Epithelial cell of esophagus (primary cell): ENCODE measurements at places on chromosomes 3 and 15.

- no peak for DNase-seq
These were observed 3.1 kb downstream of the COL8A1 start for GRCh38 chr3:99641480-99641879.

DNA sequence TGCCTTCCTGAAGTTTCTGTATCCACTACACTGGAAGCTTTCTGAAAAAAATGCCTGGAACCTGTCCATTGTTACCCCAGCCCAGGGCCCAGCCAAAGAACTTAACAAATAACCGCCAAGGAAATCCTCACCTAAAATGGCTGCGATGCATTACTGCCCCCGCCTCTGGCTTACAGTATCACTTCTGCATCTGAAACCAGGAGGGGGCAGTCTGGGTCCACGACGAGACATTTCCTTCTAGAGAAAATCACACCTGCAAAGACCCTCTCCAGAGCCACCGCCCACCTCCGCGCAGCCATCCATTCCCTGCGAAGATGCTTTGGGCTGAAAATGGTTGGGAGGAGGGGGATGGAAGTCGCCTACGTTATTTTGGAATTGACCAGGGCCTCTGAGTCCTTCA, 22.4 kb upstream of the CELF6 start:
- DNase-seq: peak; percentile 51

DNA sequence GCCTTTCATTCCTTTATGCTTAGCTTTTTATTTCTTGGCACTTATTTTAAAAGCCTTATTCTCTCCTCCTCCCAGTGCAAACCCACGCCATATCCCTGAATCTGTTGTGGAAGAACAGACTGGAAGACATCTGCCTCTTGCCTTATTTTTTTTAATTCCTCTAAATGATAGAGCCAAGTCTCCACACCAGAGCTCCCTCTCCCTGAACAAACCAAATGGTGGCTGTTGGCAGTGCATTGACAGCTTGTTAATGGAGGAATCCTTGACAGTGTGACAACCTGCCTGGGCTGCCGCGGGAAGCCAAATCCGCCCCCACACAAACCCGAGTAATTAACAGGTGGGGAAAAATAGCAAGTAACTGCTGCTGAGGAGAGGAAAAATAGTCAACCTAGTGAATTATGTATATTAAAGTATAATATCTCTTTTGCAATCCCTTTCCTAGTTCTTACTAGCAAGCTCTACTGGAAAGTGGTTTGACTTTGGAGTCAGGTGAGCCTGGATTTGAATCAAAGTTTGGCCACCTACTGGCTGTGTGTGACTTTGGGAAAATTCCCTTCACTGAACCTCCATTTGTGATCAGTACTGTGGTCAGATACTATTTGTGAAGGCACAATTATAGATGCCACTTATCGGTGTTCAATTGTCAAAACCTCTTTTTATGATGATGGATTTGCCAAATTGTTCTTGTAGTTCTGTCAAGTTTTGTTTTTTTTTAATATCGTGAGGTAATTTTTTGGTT, 589.6 kb downstream of the PDCD6IP start:
- DNase-seq: peak; percentile 3

DNA sequence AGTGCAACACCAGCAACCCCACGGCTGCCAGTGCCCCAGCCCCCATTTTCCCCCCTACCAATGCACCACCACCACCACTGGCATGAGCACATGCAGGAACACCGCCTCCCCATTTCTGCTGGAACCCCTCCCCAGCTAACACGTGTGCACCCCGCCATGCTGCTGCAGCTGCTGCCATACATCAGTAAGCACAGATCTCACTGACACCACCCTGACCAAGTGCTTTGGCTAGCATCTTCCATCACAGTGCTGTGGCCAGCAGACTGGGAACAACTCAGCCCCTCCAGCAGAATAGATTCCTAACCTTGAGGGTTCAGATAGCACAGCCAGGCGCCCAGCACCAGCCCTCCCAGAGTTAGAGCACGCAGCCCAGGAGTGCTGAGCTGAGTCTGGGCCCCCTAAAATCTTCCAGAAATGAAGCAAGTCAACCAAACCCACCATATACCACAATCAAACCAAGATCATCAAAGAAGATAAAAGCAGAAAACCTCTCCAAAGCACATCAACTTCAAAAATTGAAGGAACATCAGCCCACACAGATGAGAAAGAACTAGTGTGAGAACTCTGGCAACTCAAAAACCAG, 81.2 kb upstream of the CDV3 start:
- DNase-seq: no peak

GRCh38 chr3:188360364-188360881, 206.5 kb downstream of the LPP start:
- DNase-seq: no peak

- DNase-seq: no peak
These were observed 23.0 kb downstream of the PLSCR1 start for GRCh38 chr3:146521394-146521793.

DNA sequence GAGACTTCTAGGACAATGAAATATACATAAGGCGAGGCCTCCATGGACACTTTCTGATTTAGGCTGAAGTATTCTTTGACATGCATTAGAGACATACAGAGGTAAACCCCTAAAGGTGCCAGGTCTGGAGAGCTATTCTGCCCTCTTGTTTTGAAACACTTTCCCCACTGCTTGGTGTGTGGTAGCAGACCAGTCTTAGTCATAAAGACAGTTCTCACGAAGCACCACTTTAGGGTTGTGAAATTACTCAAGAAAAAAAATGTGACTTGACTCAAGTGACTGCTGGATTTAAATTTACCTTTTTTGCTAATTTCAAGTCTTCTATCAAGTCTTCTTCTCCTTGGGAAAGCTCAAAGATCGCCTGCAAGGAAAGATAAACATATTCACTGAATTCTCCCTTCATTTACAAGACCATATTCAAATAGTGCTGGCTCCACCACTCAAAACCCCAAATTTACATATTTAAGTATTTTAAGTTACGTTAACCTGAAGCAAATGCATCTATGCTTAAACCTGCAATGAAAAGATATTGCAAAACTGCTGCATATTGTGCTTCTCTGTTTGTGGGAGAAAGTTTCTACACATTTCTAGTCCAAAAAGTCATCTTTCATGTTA, 48.4 kb downstream of the ARHGEF3 start:
- DNase-seq: peak; percentile 50
